ENCODE measurements at places on chromosomes 5 and 9.

DNA sequence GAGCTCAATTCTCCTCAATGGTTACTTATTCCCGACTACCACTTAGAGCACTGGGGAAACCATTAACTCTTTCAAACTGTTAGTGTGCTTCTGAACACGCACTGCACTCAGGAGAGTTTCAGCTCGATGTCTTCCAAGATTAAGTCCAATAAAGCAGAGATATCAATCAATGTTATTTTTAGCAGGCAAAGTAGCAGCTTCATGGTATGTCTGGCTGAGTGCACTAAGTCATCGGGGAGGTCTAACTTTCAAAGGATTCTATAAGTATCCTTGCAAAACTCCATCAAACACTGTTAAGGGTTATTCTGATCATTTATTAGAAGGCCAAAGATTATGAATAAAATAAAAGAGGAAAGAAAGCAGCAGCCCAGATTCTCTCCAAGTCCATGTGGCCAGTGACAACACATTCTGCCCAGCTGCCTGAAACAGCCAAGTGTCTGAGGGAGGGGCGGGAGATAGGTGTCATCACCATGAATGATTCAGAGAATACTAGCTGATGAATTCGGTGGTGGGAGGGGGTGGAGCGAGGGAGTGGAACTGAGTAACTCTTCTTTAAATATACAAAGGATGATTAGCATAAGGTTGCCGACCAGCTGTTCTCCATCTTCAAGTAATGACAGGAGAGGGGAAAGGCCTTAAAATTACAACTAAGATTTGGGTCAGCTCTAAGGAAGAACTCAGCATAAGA, 21.3 kb downstream of the NREP start:
- no peak for DNase-seq

DNA sequence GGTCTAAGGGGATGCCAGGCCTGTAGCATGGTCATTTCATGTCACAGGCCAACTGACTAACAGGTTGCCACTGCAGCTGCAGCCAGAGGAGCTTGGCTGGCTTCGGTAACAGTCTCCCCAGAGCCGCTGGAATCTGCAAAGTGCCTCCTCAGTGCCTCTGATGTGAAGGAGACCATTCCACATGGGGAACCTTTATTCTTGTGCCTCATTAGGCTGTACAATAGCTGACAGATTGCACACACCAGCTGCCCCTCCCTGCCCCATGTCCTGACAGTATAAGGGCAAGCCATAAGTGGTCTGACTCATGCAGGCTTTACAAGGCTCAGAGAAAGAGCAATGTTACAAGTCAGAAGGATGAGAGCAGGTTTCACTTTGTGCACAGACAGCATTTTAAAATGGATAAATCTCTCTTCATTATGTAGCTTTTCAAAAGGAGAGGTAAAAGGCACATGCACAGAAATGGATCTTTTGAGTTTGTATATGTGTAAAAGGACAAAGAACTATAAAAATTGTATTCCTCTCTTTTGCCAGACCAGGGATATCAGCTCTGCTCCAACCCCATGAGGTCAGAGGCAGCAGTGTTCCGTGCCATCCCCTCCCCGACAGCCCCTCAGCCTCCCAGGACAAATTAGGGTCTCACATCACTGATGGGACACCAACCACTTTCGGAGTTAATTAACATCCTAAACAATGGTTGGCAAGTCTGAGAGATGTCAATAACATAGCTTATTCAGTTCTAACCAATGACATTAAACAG, 467.8 kb downstream of the TMEM232 start:
- no peak for DNase-seq

- DNase-seq: no peak
Observed at GRCh38 chr5:32812399-32812798, 101.3 kb downstream of the NPR3 start.

DNA sequence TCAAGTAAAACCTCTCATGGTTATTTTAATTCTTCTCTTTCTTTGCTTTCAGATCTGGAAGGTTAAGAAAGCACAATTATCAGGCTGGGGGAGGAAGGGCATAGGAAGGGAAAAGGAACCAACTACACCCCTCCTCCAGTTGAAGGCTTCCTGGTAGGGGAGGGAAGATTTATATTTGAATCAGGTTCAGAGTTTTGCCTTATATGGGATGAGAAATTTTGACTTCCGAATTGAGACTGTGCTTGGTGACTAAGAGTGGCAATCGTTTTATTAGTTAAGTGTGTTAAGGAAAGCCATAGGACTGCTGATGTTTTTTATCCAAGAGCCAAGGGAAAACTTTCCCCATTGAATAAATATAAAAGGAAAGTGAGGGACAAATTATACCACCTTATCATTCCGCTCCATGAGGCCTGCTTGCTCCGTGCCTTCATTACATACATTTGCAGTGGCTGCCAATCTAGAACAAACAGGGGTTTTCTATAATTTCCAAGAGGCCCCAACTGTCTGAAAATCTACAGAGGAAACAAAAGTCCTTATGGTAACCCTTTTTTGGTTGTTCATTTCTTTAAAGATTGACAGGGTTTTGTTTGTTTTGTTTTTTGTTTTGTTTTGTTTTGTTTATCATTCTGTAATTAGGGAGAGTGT, 115.7 kb upstream of the EPB41L4A start:
- no peak for DNase-seq

GRCh38 chr5:149654231-149654630, 72.9 kb downstream of the ARHGEF37 start:
- no peak for DNase-seq

DNA sequence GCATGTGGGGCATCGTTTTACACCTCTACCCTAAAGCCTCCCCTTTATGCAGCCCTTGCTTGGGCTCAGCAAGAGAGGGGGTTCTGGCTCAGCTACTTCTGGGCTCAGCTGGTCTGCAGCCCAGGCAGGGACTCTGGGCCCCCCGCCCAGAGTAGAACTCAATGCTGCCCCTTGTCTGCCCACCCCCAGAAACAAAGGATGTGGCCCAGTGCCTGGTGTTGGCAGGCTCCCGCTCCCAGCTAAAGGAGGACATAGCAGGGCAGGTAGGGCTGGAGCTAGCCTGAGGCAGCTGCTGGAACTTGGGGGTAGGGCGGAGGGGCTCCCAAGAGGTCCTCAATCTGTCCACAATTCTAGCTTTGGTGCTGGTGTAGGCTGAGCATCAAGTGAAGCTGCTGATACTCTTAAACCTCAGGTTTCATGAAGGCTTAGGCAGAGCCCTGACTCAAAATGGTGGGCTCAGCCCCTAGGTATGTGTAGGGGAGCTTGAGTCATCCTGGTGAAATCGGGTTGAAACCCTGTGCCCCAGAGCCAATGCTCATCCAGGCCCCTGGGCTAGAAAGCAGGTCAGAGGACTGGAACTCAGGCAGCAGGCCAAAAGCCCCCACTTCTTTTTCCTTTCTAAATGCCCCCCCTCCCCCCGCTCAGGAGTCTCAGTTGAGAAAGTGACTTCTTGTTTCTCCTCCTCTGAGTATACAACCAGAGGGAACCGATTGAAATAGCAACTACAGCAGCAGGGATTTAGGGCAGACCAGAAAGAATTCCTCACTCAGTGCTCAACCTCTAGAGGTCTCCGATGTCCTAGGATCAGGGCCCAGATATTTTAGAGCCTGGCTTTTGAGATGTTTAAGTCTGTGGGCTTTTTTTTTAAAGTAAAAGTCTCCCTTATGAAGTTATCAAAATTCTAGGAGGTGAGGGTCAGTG, 11.4 kb downstream of the PSD2 start:
- no peak for DNase-seq

- no peak for DNase-seq
Observed at GRCh38 chr5:150510460-150511263, 2.7 kb downstream of the NDST1 start.

DNA sequence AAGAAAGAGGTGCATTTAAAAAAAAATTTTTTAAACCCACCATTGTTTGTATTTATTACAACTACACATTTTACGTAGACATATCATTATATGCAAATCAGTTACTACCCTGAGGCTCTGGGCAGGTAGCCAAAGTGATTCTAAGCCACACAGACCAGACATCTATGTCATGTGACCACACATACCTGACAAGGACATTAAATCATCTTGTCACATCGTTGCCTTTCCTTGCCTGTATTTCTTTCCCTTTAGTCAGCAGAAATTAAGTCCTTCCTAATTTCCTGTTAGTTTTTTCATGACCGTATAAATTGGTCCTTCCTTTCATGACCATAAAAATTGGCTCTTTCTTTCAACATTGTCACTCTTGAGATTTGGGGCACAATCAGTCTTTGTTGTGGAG, 134.2 kb upstream of the MARCHF11 start:
- no peak for DNase-seq

DNA sequence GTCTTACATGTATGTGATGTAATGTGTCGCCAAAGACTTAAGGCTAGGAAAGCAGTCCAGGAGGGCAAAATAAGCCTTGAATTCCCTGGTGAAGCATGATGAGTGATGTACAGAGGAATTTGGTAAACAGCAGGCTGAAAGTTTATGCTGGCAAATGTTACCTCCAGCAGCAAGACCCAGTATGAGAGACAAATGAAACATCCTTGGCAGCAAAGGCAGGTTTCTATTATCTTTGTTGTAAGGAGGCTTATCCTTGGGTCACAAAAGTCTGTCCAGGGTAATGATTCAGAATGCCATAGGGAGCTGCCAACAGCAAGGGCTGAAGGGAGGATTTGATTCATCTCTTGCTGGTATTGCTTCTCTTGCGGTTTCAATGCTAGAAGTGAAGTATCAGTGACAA, 75.9 kb upstream of the HTR4 start:
- no peak for DNase-seq

DNA sequence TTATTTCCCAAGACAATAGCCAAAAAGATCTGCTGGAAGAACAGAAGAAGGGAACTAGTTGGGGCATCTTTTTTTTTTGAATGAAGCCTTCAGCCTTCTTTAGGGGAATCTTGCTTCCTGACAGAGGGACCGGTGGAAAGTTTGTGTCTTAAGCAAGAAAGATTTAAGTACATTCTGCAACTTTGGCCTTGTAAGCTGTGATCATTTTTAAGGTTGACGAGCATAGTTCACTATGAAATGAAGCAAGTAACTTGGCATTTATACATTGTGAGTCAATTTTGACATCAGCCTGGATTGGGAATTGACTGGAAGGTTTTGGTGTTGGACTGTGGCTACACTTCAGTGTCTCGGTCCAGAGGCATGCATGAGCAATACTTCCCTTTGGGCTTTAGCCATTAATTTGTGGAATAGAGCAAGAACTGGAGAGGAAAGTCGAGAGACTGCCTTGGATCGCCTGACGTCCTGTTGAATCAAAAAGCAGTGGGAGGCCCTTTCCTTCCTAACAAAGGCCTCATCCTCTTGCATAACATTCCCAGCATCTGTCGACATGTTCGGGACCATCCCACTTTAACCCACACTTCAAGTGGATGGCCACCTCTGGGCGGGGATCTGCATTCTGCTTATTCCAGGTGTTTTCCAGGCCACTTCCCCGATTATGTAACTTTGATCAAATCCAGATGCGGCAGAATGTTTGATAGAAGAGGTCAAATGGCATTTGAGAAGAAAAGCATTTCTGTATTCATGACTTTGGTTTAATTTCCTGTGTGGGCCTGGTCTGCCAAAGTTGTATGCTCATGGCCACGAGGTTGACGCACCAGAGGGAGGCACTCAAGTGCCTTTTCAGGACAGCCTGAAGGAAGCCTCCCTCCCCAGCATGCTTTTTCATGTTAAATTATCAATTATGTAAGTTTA, 12.5 kb downstream of the ABL1 start:
- DNase-seq: no peak

GRCh38 chr5:168686837-168687236, 107.7 kb upstream of the PANK3 start:
- DNase-seq: no peak

- DNase-seq: no peak
Observed at GRCh38 chr9:131717719-131718460, 22.0 kb downstream of the RAPGEF1 start.

DNA sequence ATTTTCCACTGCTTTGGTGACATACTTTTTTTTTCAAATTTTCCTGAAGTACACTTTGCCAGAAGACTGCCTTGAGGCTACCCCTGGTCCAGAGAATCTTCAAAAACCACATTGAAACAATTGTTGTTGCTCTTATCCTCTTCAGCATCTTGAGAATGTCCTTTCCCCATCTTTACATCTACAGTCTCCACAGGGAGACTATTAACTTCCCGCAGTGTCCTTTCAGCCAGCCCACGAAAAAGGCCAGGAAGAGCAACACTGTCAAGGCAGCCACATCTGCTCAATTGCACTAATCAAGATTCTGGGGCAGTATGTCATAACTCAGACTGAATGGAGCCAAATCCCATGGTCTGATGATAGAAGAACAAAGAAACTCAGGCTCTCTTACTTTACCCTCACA, 148.3 kb downstream of the ENC1 start:
- no peak for DNase-seq

GRCh38 chr9:116464423-116464822, 222.7 kb upstream of the TRIM32 start:
- no peak for DNase-seq

DNA sequence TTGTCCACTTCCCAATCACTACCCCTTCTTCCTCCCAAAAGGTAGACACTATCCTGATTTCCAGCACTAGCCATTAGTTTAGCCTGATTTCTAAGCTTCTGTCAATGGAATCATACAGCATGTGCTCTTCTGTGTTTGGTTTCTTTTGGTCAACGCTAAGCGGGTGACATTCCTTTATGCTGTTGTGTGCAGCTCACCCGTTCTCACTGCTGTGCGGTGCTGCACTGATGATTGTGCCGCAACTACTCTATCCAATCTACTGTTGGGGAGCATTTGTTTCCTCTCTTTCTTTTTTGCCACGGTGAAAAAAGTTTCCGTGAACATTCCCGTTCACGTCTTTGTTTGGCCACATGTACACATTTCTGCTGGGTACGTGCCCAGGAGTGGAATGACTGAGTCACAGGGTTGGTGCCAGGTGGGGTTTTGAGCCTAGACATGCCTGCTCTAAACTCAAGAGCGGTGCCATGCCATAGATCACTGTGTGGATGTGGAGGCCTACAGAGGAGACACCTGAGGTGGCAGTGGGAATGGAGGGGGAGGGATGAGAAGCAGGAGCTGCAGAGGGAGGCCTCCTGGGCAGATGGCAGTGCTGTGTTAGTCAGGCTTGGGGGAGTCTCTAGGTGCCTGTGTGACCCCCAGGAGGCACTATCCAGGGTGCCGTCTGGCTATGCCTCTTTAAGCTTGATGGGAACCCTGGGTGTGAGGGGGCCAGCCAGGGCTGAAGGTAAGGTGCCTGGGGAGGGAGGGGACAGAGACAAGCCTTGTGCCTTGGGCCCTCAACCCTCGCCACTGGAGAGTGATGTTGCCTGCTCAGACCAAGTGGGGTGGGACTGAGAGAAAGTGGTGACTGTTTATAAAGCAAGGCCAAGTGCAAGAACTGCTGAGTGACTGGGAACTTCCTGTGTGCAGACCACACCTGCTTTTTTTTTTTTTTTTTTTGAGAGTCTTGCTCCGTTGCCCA, 11.4 kb upstream of the ANKRD33B start:
- DNase-seq: no peak

All from CD4-positive, alpha-beta memory T cell (primary cell).